NCI-H187 treated with DMSO at 0.1 percent for 48 hours (cell line): ENCODE measurements at places on chromosomes 1 and 21.

GRCh38 chr1:2212274-2212531 is 15.9 kb upstream of the SKI start:
- DNase-seq, result no peak

GRCh38 chr1:197465528-197466327 is 197.7 kb downstream of the CRB1 start:
- DNase-seq, result no peak

GRCh38 chr1:27567146-27567526 is 36.8 kb downstream of the AHDC1 start:
- DNase-seq, result no peak

DNA sequence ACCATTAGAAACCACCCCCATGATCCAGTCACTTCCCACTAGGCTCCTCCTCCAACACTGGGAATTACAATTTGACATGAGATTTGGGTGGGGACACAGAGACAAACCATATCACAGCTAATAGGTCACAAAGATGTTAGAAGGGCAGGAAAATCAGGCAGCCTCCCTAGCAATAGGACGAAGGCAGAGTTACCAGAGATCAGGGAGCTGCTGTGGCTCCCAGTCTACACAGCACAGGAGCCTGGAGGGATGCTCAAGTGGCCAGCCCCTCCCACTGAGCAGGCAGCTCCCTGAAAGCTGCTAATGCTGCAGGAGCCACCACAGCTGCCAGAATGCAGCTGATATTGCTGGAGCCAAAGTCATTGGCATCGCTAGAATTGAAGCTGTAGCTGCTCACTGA is 51.0 kb downstream of the CR1L start:
- DNase-seq, result no peak

DNA sequence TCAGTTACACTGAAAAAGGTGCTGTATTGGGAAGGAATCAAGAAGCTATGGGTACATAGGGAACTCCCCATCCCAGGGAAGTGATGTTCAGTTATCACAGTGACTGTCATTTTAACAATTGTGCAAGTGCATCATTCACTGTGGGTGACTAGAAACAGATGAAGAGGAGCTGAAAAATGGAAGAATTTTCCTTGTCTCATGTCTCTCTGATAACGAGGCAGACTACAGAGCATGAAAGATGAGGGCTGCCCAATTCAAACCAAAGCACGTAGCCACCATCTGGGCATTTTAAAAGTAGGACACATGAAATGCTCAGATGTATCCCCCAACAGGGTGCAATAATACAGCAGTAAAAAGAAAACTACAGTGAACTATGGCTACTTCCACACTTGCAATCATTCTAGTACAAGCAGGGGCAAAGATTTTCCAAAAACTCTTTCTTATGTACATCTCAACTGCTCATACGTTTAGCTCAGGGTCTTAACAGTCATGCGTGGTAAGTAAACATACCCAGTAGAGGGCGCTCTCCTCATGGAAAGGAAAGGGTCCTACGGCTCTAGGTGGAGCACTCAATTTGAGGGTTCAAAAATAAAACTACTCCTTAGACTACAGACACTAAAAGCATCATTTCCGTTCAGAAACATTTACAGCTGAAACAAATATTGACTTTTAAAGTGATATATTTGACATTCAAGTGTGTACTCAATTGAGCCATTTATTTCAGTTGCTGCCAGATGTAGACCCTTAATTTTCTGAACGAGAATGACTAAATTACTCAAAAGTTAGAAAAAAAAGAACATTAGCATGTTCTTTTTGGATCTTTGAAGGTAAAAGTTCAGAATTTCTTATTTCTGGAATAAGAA is 143.2 kb downstream of the KCTD3 start:
- DNase-seq, result peak; percentile 4

GRCh38 chr1:83769072-83769471 is 229.9 kb downstream of the TTLL7 start:
- no peak for DNase-seq

- DNase-seq, result no peak
Measured at GRCh38 chr1:155295942-155296267, 5.3 kb downstream of the PKLR start.

GRCh38 chr1:248847181-248847955 is 9.3 kb downstream of the ZNF672 start:
- no peak for DNase-seq

DNA sequence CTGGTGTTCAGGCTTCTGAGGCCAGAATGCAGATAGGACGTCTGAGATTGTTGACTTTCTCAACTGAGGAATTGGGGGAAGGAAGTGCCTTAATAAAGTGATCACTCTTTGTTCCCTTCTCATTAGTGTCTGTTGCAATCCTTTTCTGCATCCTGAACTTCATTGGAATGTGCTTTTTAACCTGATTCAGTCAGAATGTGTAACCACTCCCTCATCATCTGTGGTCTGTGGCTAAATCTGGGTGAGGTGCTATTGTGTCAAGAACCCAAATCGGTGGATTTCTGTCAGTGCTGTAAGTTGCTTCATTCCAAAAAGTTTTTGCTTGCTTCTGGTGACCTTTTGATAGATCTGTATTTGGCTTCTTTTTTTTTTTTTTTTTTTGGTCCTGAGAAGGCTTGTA is 38.2 kb downstream of the ARID1A start:
- DNase-seq, result no peak

DNA sequence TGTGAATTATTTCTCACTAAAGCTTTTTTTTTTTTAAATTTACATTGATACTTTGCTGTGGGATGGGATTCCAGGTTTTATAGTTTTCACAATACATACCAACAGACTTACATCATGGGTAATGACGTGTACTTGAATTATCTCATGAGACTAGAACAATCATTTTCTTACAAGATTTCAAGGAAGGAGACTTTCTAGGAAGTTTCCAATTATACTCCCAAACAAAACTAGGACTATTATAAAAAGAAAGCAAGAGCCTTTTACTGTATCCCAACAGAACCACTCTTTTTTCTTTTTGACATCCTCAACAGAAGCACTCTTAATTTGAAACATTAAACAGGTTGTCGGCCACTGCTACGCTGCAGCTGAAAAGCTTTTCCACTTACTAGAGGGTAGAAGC is 48.7 kb downstream of the TESK2 start:
- no peak for DNase-seq

DNA sequence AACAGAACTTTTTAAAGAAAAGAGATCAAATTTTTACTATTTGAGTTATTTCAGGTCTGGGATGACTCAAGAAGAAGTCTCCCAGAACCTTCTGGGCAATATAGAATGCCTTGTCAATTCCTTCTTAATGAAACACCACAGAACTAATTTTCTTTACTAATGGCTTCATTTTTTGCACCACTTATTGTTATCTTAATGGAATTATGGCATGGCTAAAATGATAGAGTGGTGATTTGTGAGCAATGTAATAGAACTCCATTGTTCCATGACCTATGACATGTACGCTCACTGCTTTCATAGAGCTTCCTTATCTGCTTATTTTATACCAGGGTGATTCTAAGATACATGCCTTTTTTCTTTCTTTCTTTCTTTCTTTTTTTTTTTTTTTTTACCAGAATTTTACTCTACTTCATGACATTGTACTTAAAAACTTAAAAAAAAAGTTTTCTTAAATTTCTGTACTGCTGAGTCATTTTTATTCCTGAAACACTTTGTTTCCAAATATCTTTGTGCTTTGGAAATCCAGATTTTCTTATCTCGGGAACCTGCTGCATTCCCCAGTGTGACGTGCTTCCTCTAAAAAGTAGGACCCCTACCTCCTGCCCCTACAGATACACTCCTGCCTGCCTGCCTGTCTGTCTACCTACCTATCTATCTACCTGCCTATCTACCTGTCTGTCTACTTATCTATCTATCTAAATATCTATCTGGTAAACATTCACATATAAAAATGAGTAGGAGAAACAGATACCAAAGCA is 284.9 kb downstream of the PBX1 start:
- no peak for DNase-seq

- DNase-seq, result no peak
Measured at GRCh38 chr1:167983797-167984420, 47.0 kb upstream of the MPC2 start.
